GM12892 (cell line): ENCODE measurements at places on chromosomes 16 and 17.

DNA sequence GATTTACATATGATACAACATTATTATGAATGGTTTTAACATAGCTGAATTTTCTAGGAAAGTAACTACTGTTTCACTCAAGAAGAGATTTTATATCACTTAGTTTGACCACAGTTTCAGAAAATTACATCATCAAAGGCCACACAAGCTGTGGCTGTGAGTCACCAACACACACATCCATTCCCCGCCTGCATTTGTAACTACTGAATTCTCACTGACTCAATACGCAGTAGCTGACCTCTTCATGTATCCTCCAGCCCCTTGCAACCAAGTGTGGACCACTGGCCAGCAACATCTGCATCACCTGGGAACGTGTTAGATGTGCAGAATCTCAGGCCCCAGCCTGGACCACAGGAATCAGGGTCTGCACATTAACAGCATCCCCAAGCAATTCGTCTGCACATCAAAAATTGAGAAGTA, 197.6 kb downstream of the XYLT1 start:
- no peak for DNase-seq

GRCh38 chr16:1299868-1300203, 9.6 kb upstream of the UBE2I start:
- no peak for DNase-seq

GRCh38 chr17:76644995-76645394, 1.4 kb upstream of the ST6GALNAC1 start:
- no peak for DNase-seq

DNA sequence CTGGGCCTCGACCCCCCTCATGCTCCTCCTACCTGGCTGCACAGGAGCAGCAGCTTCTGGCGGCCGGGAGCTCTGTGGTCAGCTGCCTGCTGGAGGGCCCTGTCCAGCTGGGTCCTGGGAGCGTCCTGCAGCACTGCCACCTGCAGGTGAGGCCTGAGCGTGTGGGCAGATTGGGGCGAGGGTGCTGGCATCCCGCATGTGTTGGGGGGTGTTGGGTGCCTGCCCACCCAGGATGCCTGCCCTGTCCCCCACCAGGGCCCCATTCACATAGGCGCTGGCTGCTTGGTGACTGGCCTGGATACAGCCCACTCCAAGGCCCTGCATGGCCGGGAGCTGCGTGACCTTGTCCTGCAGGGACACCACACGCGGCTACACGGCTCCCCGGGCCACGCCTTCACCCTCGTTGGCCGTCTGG, 16.5 kb downstream of the FCSK start:
- no peak for DNase-seq

GRCh38 chr17:29393436-29393835, 3.3 kb downstream of the TAOK1 start:
- DNase-seq, result no peak

GRCh38 chr17:7285679-7286078, 4.2 kb downstream of the SLC2A4 start:
- DNase-seq, result no peak

GRCh38 chr17:47907932-47908562, 12.0 kb downstream of the SP2 start:
- DNase-seq, result no peak

GRCh38 chr16:89505204-89506112, 2.7 kb upstream of the SPG7 start:
- peak; percentile 65 for DNase-seq

DNA sequence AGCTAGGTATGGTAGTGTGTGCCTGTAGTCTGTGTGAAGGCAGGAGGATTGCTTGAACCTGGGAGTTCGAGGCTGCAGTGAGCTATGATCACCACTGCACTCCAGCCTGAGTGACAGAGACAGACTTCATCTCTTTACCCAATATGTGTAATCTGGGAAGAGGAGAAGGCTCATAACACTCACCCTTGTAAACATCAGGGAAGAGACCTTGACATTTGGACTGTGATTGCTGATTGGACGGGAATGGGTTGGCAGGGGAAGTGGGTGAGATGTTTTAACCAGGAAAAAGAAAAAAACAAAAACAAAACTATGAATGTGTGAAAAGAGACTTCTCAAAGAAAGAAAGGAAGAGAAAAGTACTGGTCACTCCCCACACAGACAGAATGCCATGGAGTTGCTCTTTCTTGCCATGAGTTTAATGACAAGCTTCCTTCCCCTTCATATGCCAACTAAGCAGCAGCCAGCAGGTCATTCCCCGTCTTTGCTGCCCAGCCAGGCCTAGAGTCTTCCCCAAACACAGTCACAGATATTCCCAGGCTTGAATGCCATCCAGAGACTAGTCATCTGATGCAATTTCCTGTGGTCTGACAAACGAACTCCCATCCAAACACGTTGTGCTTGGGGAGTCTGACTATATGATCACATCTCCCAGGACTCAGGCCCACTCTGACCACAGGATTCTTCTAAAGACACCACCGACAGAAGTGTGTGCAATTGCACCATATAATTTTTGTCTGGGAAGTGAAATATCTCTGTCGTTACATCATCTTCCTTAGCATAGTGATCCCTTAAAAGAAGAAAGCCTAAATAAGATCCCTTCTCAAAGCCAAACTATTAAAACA, 3.6 kb upstream of the XAF1 start:
- DNase-seq, result no peak

GRCh38 chr16:2468233-2468724, 2.8 kb upstream of the NTN3 start:
- no peak for DNase-seq

DNA sequence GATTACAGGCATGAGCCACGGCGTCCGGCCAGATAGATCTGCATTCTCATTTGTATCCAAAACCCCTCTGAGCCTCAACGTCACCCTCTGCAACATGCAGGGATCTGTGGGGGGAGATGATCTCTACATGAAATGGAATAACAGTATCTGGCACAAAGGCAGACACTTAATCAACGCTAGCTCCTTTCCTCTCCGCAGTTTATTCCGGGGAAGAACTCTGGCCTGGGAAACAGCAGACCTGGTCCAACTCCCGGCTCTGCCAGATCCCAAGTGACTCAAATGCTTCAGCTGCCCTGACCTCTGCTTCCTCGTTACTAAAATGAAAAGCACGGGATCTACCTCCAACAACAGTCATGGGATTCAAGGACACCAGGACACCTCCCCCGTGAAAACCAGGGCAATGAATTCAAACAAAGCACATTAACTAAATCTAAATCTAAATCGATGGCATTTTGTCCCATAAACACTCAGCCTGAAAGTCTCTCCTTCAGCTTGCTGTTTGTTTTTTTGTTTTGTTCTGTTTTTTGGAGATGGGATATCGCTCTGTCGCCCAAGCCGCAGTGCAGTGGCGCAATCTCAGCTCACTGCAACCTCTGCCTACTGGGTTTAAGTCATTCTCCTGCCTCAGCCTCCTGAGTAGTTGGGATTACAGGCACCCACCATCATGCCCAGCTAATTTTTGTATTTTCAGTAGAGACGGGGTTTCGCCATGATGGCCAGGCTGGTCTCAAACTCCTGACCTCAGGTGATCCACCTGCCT, 78.2 kb downstream of the NXN start:
- DNase-seq, result no peak

GRCh38 chr17:72984926-72985325, 107.6 kb downstream of the SLC39A11 start:
- no peak for DNase-seq

- DNase-seq, result no peak
Measured at GRCh38 chr16:55944377-55944802, 69.2 kb upstream of the CES5A start.

- no peak for DNase-seq
Measured at GRCh38 chr16:47528431-47528830, 67.3 kb downstream of the PHKB start.

DNA sequence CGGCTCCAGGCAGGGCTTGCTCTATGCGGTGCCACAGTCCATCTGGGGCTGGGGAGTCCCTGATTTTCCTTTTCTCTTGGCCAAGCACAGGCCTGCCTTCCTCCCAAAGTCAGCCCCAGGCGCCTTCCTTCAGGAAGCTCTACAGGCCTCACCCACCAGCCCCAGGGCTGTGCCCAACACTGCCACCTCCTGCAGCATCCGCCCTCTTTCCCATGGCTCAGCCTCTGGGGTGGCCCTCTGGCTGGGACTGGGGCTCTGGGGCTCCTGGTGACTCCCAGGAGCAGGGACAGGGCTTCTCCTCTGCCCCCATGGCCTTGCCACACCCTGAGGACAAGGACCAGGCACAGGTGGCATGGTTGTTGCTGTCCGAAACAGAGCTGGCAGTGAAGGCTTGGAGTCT, 817 bp downstream of the ITGB4 start:
- DNase-seq, result no peak

DNA sequence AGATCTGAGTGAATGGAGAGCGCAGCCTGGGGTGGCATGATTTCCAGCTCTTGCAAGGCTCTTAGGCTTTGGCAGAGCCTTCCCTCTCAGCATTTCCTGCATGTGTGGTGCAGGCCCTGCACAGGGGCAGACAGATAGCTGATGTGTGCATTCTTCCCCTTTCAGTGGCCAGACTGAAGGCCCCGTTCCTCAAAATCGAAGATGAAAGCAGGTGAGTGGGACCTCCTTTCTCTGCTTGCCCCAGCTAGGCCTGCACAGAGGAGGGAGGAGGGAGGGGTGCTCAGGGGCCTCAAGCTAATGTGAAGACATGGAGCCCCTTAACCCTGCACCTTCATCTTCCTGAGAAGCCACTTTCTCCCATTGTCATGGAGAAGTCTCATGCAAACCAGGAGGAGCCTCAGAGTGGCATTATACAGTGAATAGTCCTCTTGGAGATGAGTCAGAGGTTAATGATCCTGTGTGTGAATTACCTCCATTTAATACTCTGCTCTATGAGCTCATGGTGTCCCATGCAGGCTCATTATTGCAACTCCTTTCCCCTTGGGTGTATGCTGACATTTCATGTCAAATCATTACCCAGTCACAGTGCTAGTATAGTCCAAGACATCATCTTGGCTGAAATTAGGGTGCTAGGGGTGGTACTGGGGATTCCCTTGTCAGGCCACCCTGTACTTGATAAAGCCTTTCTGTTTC, 20.4 kb upstream of the ADAM11 start:
- DNase-seq, result no peak

- DNase-seq, result no peak
Measured at GRCh38 chr17:58310511-58311428, 17.8 kb downstream of the TSPOAP1 start.

DNA sequence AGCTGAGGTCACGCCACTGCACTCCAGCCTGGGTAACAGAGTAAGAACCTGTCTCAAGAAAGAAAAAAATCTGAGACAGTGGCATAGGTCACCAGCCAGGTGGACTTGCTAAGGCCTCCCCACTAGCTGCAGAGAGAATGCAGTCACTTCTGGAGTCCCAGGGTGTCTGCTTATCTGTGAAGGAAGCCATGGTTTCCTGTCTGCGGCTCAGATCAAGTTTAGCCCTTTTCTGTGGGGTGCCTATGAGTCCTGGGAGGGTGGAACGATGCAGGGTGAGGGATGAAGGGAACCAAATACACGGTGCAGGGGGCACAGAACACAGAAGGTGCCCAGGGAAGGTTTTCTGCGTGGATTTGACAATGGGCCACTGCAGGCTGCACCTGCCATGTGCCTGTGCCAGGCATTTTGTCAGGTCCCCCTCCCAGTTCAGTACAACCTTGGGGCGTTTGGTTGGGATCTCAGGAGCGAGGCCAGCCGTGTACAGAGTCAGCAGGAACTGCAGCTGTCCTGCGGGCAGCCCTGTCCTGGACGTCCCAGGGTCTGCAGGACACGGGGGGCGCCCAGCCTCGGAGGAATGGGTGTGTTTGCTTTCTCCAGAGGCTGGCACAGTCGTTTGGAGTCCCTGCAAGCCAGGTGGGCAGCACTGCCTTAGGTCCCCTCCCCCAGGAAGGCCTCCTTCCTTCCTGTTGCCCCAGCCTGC, 41.8 kb downstream of the RAB11FIP4 start:
- no peak for DNase-seq

DNA sequence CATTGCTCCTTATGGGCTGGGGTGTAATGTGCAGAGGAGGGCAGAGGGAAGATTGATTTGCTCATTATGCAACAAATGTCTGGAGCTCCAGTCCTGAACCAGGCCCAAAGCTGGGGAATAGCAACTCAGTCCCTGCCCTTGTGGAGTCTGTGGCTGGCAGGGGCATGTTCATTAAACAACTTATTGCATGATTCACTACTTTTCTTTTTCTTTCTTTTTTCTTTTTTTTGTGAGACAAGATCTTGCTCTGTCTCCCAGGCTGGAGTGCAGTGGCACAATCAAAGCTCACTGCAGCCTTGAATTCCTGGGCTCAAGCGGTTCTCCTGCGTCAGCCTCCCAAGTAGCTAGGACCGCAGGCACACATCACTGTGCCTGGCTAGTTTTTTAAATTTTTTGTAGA, 23.1 kb downstream of the MSI2 start:
- no peak for DNase-seq

- DNase-seq, result no peak
Measured at GRCh38 chr16:13957197-13958078, 37.5 kb downstream of the ERCC4 start.

DNA sequence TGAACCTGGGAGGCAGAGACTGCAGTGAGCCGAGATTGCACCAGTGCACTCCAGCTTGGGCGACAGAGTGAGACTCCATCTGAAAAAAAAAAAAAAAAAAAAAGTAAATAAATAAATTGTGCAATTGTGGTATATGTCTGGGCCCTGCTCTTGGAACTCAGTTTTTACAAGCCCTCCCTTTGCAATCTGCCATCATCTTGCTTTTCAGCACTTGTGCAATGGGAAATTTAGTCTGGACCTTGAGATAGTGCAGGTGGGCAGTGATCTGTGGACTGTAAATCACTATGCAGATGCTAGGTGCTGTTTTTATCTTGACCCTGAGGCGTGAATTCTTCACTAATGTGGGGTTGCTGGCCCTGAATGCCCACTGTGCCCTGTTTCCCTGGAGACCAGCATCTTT, 6.5 kb upstream of the RAP1GAP2 start:
- no peak for DNase-seq

- no peak for DNase-seq
Measured at GRCh38 chr16:12587646-12588277, 215.9 kb downstream of the CPPED1 start.

- no peak for DNase-seq
Measured at GRCh38 chr16:47069841-47070584, 73.7 kb downstream of the NETO2 start.

DNA sequence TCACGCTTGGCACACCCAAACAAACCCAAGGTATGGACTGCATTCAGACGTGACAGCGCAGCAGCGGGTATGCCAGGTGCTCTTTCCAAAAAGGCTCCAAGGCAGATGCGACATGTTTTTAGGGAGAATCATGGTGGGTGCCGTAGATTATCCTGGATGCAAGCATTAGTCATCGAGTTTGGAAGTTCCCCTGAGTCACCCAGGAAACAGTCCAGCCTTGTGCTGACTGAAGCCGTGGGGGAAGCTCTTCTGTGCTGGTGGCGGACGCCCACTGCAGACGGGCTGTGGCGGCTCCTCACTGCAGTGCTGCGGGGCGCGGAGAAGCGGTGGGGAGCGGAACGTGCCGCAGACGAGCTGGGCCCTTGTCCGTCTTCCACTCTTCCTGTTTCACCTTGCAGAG, 13.9 kb downstream of the JPT2 start:
- DNase-seq, result no peak

- DNase-seq, result no peak
Measured at GRCh38 chr17:22703786-22704441, 1011.6 kb downstream of the KCNJ18 start.

- no peak for DNase-seq
Measured at GRCh38 chr17:52025236-52025635, 133.3 kb downstream of the CA10 start.

- no peak for DNase-seq
Measured at GRCh38 chr16:19393226-19394111, 24.2 kb upstream of the TMC5 start.

- DNase-seq, result no peak
Measured at GRCh38 chr16:65808790-65809189, 557.7 kb upstream of the CDH5 start.

- DNase-seq, result no peak
Measured at GRCh38 chr16:50068550-50068949, 2.8 kb downstream of the HEATR3 start.

- no peak for DNase-seq
Measured at GRCh38 chr17:72520665-72521303, 400.0 kb downstream of the SOX9 start.
